Fibroblast of skin of right biceps (primary cell): ENCODE measurements at places on chromosomes 11 and 22.

DNA sequence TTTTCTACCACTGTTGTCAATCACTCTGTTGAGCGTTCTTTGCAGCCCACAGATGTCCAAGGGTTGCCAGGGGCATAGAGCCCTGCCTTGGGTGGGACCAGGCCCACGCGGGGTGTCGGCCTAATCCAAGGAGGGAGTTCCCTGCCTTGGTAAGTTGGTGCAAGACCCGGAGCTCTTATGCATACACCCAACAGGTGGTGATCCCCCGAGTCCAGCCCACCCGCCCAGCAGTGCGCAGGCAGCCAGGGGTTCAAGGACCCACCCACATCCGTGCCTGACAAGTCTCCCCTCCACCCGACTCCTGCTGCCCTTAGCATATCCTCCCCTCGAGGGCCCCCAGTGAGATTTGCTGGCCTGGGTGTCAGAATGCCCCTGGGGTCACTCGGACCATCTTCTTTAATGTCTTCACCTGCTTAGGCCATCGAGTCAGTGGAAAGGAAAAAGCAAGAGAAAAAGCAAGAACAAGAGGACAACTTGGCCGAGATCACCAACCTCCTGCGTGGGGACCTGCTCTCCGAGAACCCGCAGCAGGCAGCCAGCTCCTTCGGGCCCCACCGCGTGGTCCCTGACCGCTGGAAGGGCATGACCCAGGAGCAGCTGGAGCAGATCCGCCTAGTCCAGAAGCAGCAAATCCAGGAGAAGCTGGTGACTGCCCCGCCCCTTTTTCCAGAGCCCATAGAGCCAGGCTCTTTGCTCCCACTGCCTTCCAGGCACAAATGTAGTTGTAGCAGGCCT, 12.2 kb downstream of the RIBC2 start:
- no peak for DNase-seq

DNA sequence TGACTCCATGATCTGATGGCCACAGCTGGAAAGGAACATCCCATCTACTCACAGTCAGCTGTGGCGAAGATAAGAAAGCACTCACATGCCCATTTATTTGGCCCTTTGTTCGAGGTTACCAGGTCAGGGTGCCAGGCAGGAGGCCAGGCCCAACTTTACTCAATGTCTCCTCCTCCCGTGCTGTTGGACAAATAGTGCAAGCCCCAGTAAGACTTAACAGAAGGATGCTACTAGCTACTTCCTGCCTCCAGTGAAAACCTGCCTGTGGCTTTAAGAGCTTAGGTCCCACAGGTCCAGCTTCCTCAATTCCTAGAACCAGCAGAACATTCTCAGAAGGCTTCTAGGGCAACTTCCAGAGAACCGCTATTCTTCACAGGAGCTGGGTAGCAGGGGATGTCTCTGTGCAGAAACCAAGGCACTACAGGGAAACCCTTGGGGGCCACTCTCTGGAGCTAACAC, 12.9 kb upstream of the CRY2 start:
- no peak for DNase-seq

DNA sequence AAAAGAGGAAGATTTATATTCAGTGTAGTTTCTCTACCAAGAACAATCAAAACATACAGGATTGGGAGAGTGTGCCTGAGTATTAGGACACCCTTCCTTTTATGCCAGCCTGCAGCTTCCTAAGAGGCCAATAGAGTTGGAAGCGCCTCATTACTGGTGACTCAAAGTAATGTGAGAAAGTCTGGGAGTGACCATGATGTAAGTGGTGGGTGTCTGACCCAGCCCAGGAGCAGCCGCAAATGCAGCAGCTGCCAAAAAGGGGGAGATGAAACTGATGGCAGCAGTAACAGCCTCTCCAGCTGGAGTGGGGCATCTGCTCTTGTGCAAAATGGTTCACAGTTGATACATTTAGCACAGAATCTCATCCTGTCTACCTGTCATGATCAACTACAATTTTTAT, 62.0 kb downstream of the ZNF280B start:
- DNase-seq = no peak

DNA sequence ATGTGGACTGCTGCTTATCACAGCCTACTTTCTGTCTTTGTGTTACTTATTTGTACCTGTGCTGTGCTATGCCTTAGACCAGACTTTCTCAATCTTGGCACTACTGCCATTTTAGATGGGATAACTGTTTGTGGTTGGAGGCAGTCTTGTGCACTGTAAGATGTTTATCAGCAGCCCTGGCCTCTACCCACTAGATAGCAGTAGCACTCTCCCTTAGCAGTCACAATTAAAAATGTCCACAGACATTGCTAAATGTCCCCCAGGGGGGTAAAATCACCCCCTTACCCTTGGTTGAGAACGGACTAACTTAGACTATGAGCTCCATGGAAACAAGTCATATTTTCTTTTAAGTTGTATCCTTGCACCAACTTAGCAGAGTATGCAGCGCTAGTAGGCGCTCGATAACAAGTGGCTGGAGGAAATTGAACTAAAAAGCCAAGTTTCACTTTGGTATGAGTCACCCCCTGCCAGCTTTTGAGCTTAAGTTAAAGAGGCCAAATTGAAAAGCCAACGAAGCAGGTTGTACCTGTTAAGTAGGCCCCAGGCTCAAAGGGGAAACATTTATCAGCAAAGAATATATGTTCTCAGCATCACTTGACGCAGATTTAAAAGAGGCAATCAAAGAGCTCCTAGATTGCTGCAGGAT, 304.8 kb upstream of the SORL1-AS1 start:
- no peak for DNase-seq

- no peak for DNase-seq
These were observed 6.3 kb upstream of the PPP2R1B start for GRCh38 chr11:111772535-111772934.

DNA sequence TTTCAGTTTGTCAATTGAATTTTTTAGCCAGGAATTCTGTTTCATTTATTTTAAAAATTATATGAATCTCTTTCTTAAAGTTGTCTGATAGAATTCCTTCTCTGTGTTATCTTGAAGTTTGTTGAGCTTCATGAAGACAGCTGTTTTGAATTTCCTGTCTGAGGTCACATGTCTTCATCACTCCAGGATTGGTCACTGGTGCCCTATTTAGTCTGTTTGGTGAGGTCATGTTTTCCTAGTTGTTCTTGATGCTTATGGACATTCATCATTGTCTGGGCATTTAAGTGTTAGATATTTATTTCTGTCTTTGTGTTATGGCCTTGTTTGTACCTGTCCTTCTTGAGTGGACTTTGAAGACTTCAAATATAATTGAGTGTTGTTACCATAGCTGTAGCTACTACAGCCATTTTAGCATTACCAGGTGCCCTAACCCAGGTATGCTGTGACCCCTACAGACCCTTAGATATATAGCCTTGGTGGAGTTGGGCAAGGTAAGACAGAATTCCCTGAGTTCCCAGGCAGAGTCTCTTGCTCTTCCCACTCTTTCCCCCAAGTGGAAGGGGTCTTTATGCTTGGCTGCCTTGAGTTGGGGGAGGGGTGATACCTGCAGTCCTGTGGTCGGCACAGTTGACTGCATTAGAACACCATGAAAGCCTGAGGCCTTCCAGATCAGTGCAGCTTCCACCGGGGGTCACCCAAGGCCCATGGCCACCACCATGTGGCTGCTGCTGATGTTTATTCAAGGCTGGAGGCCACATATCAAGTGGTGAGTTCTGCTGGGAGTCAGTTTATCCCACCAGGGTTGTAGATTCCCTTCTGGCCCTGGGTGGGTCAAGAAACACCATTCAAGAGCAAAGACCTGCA, 229.6 kb downstream of the DYNC2H1 start:
- peak; percentile 61 for DNase-seq

- DNase-seq = no peak
These were observed 8.7 kb downstream of the CENATAC start for GRCh38 chr11:119006656-119007055.

DNA sequence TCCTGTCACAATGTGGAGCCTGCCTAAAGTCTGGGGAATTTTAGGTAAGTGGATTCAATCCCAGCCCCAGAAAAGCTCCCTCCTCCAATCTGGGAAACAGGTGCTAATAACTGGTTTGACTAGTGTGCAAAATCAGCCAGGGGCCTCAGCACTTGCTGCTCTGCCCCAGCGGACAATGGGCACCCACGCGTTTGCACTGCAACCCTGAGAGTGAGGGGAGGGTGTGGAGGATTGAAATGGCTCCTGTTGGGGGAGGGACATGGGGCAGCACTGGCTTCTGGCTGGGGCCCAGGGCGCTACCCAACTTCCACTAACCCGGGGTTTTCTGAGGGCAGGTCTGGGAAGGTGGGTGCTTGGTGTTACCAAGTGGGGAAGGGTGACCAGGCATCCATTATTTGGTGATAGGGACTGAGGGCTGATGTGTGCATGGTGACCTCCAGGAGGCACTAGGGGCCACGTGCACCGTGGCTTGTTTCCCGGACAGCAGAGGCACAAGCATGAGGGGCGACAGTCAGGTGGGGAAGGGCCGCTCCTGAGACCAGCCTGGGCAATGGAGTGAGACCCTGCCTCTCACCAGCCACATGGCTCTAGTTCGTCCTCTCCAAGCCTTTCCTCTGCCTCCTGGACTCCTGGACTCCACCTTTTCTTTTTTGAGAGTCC, 4.3 kb upstream of the PNPLA5 start:
- DNase-seq = no peak

DNA sequence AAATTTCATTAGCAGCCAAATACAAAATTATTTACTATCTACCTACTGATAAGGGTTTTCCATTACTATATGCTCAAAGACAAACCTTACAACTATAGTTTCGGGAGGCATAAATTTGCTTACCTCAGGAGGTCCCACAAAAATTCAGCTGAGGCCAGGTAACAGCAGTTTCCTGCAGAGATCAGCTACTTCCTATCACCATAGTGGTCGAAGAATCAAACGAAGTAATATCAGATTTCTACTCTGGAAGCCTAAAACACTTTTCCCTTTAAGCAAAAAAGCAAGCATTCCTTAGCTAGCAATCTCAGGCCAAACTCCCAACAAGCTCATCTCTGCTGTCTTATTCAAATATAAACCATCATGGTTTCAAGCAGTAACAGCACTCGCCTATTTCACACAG, 3.1 kb downstream of the NAP1L4 start:
- no peak for DNase-seq

GRCh38 chr11:134071766-134072402, 3.0 kb downstream of the JAM3 start:
- peak; percentile 45 for DNase-seq

DNA sequence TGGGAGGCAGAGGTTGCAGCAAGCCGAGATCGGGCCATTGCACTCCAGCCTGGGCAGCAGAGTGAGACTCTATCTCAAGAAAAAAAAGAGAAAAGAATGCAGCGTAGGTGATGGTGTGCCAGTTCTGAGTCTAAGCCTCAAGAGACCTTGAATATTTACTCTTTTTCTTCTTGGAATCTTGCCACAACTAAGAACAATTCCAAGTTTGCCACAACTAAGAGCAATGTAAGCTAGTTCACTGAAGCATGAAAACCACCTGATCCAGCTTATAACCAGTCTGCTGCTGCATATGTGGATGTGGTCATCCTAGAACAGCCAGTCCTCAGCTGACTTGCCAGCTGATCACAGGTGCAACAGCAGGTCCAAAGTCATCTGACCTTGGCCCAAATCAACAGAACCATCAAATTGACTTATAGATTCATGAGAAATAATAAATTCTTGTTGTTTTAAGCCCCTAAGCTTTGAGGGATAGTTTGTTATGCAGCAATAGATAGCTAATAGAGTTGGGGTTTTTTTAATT, 25.4 kb upstream of the SEZ6L start:
- DNase-seq = no peak

GRCh38 chr22:49668402-49668801, 159.3 kb downstream of the BRD1 start:
- DNase-seq = no peak

- no peak for DNase-seq
These were observed 3.1 kb upstream of the MYEOV start for GRCh38 chr11:69290806-69291205.

DNA sequence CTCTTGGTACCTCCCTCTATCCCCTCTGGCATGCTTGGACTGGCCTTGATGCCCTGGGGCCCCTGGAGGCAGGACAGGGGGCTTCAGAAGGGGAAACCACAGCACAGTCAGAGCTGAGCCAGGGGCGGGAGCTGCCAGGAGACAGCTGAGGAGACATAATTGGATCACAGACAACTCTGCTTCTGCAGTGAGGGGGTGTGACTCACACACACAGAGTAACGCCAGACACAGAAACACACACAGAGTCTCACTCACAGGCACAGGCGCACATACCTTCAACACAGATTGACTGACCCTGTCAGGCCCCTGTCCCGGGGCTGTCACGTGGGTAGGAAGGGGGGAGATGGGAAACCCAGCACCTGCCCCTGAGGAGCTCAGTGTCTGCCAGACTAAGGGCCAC, 20.6 kb downstream of the STARD10 start:
- DNase-seq = peak; percentile 92

- no peak for DNase-seq
These were observed 8.6 kb upstream of the GTSE1 start for GRCh38 chr22:46287873-46288751.

DNA sequence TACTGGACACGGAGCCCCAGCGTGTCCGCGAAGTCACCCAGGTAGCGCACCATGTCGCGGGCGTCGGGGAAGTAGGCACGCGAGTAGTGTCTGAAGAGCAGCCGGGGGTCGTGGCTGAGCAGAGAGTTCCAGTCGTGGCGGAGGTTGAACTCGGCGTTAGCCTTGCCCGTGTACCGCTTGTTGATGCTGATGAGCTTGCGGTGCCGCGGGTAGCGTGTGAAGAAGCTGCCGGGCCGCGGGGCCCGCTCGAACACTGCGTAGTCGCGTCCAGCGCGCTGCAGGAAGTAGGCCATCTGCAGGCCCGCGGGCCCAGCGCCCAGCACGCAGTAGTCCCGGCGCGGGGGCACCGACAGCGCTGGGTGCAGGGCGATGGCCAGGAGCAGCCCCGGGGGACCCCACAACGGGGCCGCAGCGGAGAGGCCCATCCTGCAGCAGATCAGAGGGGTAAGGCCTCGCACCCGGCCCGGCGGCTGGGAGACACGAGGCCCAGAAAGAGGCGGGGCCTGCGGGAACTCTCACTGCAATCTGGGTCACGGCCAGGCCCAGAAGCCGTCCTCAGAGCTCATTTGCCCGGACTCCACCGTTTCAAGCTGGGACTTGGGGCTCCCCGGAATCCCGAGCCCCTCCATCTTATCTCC, 723 bp downstream of the FOXRED2 start:
- no peak for DNase-seq

- DNase-seq = no peak
These were observed 8.0 kb downstream of the GNG3 start for GRCh38 chr11:62715150-62716130.

GRCh38 chr22:30884211-30885000, 84.2 kb downstream of the MORC2 start:
- DNase-seq = no peak

- DNase-seq = no peak
These were observed 17.3 kb downstream of the ABCC8 start for GRCh38 chr11:17459236-17459896.

GRCh38 chr11:21811572-21811971, 381.3 kb upstream of the ANO5 start:
- DNase-seq = no peak
